ENCODE measurements at places on chromosomes 3 and 15.

DNA sequence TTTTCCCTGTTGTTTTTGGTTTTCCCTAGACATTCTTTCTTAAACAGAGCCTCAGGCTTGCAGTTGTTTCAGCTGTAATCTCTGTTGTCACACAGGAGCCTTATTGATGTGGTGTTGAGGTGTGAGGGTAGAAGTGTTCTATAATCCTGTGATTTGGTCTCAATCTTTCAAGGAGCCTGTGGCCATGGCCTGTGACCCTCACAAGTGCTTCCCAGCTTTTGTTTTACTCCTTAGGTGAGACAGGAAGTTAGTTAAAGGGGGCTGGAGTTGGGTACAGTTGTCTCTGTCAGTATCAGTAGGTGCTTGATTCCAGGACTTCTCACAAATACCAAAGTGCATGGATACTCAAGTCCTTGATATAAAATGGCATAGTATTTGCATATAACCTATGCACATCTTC is 77.2 kb downstream of the PDCD6IP start:
- DNase-seq, result no peak

GRCh38 chr15:32899126-32899596 is 181.4 kb downstream of the GREM1 start:
- DNase-seq, result no peak

DNA sequence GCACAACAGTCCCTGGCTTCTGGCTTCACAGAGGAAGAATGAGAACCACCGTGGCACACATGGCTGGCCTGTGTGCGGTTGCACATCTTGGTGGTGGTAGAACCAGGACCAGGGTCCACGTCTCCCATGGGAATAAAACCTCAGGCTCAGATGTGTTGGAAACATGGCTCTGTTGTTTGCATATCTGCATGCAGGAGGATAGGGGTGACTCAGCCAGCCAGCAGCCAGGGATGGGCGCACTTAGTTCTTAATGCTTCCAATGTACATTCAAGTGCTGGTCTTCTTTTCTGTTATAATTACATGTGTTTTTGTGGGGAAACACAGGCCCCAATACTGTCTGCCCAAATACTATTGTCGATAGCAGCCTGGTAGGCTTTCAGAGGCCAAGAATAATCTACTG is 35.8 kb upstream of the BCL2L10 start:
- DNase-seq, result no peak

DNA sequence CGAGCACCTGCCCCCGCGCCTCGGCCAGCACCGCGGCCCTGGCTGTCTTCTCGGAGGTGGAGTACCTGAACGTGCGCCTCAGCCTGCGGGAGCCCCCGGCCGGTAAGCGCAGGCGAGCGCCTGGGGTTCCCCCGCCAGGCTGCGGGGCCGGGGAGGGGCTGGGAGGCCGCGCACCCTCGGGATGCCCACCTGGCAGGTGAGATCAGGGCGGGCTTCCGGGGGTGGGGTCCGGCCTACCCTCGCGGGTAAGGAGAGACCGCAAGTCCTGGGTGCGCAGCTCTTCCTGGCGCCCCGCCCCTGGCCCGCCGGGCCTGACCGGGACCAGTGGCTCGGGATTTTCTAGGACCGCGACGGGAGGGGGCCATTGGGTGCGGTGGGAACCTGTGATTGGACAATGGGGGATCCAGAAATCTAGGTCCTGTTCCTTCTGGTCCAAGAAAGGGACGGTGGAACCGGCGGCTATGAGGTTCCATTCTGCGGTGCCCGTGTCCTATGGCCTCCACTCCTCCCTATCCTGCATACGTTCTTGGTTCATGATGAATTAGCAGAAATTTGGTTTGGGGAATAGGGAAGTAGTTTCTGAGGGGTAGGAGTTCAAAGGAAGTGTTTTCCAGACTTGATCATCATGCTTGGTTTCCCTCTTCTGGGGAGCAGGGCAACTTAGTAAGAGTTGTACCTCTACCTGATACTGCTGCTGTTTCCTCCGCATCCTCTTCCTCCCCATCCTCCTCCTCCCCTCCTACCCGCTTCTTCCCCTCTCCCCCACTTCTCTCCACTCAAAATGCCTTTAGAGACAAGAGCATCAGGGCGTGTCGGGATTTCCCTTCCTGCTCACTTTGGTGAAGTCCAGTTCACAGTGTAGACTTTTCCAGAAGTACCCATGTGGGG is 808 bp downstream of the ARRDC4 start:
- no peak for DNase-seq

GRCh38 chr15:99414755-99415731 is 150.7 kb upstream of the MEF2A start:
- no peak for DNase-seq

GRCh38 chr3:60674870-60675269 is 576.4 kb downstream of the FHIT start:
- DNase-seq, result no peak

DNA sequence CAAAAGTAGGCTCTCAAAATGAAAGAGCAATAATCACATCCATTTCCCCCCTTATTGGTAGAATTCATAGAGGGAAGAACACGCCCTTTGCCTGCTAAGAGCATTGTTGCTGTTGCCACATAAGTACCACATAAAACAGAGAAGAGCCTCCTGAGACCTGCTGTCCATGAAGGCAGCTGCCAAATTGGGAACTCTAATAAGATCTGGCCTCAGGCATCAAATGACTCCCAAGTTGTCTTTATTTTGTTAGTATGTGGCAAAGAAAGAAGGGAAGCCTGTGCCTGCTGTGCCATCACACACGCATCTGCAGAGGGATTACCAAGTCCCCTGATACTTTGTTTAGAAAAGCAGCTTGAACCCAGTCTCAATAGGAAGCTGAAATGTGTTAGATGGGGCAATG is 23.9 kb downstream of the VGLL3 start:
- no peak for DNase-seq

DNA sequence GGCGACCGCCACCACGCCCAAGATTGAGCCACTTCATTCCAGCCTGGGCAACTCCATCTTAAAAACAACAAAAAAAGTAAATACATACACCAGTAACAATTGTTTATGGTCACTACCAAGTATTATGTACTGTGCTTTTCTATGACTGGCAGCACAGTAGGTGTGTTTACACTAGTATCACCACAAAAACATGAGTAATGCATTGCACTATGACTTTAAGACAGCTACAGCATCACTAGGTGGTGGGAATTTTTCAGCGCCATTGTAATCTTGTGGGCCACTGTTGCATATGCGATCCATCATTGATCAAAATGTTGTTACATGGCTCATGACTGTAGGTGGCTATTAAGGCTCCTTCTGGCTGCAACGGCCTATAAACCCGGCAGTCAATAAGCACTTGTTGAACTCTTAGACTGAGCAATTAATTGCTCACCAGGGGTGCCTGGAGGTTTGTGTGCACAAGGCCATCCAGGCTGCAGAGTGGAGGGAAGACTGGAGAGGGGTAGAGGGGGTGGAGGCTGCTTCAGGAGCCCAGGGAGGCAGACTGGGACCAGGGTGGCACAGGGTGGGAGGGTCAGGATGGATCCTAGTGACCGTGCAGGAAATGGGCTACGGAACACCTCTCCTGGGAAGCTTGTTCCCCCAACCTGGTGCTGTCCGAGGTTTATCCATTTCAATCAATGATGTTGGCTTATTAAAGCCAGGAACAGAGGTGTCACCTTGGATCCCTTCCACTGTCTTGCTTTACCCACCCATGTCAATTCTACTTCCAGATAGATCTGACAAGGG is 17.9 kb upstream of the COPG1 start:
- DNase-seq, result no peak

Data from SK-N-DZ (cell line).